Stimulated activated CD4-positive, alpha-beta T cell treated with anti-CD3 and anti-CD28 coated beads, Interleukin-1b, Interleukin-23, amount 100 ng/mL, for 1 hour (primary cell): ENCODE measurements at places on chromosomes 6 and 20.

- DNase-seq: no peak
These were observed 6.4 kb downstream of the MYLK4 start for GRCh38 chr6:2744209-2744771.

GRCh38 chr20:4012589-4012988, 2.8 kb downstream of the RNF24 start:
- no peak for DNase-seq

GRCh38 chr20:40563296-40563950, 125.6 kb downstream of the MAFB start:
- DNase-seq: no peak

GRCh38 chr20:58177799-58178198, 50.7 kb downstream of the ANKRD60 start:
- DNase-seq: no peak

GRCh38 chr6:13712599-13712898, 914 bp upstream of the RANBP9 start:
- no peak for DNase-seq

GRCh38 chr6:33658982-33659689, 38.0 kb downstream of the ITPR3 start:
- DNase-seq: no peak

DNA sequence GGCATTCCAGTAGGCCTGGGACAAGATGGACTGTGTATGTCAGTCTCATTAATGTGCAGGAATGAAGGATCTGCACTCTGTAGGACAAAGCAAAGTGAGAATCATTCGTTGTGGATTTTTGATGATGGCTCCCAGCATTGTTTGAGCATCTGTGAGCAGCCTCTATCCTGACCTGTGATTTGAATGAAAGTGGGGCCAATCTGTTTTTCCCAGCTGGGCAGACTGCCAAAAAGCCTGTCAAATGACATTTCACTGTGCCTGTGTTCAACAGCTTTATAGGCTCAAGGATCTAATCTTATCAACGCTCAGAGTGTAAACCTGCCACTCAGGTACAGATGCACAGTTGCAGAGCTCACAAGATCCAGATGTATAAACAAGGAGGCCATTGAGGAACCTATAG, 86.7 kb upstream of the SYNDIG1 start:
- no peak for DNase-seq

DNA sequence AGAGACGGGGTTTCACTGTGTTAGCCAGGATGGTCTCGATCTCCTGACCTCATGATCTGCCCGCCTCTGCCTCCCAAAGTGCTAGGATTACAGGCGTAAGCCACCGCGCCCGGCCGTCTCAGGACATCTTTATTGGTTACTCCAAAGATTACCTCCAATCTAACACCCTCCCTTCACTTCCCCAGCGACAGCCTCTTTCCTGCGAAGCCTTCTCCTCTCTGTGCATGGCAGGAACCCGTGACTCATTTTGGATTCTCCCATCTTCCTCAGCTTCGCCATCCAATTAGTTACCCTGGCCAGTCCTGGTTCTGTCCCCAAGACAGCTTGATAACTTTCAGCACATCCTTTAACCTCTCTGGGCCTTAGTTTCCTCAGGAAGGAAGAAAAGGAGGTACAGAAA, 51.3 kb upstream of the TOX2 start:
- DNase-seq: no peak

DNA sequence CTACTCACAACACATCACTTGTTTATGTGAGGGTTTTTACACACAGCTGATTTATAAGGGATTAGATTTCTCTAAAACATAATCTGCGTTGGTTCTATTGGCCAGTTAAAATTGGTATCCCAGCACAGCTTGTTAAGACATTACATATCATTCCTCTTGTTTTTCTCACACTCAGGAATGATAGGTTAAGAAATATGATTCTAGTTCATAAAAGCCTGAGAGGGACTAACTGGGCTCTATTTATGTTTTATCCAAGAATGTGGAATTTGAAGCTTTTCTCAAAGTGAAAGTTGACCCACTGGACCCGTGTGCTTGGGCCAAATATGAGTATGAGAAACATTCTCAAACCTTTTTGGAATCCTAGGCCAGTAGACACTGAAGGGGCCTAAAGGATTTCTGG, 117.3 kb downstream of the TMEM170B start:
- DNase-seq: no peak

DNA sequence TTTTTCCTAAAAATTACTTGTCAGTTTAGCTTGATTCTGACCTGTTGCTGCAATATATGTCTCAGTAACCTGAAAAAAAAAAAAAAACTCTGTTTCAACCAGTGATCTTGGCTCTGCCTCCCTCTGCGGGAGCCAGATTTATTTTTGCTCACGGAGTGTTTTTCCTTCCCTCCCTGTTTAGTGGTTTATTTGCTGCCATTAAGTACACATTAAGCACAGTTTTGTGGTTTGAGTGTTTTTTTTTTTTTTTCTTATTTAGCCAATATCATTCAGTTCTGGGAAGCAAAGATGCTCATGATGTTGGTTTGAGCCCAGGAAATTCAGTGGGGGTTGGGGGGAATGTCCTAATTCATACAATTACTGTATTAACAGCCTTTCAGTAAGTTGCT, 110.1 kb upstream of the GPR6 start:
- DNase-seq: no peak

GRCh38 chr6:78599526-78599925, 267.8 kb upstream of the IRAK1BP1 start:
- DNase-seq: no peak

- no peak for DNase-seq
These were observed 187.1 kb downstream of the EYA4 start for GRCh38 chr6:133428295-133428694.

DNA sequence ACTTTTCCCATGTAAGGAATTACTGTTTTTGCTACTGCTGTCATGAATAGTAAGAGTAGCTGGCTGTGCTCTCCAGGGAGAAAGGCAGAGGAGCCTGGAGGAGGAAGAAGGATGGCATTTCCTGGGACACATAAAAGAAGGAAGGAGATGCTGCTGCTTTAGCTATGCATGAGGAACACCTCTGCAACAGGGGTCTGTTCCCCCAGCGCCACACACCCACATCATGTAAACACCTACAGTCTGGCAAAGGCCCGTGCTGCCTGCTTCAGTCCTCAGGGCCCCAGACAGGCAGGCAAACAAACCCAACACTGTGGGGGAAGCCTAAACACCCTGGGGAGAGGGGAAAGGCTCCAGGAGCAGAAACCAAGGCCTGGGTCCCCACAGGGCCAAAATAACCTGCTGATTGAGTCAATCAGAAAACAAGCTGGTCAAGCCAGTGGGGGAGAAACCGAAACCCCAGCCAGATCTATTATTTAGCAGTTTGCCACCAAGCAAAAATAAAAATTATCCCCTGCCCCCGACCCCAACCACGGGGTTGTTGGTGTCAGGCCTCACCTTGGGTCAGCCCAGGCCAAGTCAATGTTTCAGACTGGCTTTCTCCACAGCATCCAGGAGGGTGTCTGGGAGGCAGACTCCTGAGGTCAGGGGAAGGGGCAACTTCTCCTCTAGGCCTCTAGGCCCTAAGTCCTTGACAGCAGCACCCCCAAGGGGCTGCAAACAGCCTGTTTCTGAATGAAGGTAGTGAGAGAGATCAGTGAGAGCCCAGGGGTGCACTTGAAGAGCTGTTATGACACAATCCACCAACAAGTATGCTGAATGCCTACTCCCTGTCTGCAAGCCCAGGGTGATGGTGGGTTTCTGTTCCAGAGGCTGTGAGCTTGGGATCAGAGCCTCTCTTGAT, 34.6 kb upstream of the SCUBE3 start:
- DNase-seq: no peak

- no peak for DNase-seq
These were observed 68.6 kb upstream of the FOXA2 start for GRCh38 chr20:22652681-22653588.

DNA sequence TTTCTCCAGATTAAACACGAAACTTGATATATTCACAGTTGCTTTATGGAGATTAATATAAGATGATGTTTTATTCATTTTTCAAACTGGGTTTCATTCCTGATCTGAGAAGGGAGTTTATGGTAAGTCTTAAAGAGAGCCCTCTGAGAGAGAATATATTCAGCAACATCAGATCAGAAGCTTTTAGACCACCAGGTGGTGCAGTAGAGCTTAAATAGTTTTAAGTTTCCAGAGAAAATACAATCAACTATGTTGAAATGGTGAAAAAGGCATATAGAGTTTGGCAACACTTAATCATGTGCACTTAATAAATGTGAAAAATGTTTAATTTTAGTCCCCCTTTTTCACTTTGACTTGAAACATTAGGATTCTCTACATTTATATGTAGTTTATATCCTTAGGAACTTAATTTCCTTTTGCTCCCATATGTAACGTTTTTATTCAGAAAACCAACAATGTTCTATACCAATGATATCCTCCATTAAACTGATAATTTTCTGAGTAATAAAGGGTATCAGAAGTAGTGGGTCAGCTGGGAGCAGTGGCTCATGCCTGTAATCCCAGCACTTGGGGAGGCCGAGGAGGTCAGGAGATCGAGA, 86.4 kb upstream of the CLDN20 start:
- DNase-seq: no peak
